Stimulated activated CD8-positive, alpha-beta memory T cell treated with anti-CD3 and anti-CD28 coated beads, Interleukin-15, amount 100 ng/mL, for 4 hours (primary cell): ENCODE measurements at places on chromosomes 7 and 10.

DNA sequence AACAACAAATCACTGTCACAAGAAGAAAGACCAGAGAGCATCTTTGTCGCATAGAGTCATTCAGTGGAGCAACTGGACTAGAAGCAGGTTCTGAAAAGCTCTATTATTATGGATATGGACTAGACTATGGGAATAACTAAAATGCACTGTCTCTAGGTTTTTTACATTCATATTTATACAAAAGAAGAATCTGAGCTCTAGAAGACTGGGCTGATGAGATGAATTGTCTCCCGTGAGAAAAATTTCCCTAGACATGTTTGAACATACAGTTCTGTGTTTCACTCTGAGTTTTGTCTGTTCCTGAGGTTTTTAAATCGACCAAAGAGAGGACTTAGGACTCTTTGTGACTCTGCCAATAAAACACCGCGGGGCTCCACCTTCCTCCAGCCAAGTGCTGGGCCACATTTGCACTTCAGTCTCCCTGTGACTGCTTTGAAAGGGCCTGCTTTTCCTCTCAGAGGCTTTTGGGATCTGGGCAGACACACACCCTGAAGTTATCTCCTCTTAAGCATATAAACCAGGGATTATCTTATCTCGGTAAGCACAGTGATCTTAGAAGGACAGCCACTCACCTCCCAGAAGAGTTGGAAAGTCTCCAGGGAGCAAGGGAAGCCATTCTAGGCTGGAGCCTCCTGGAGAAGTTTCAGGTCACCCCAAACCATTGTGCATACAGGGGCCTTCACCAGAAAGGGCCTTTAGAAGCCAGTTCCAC is 101.0 kb upstream of the JCAD start:
- no peak for DNase-seq

GRCh38 chr10:19974138-19974537 is 157.9 kb downstream of the PLXDC2 start:
- no peak for DNase-seq

GRCh38 chr7:140348161-140348849 is 50.0 kb downstream of the SLC37A3 start:
- no peak for DNase-seq

- DNase-seq = no peak
These were observed 248.8 kb upstream of the SMIM30 start for GRCh38 chr7:113367041-113367586.

DNA sequence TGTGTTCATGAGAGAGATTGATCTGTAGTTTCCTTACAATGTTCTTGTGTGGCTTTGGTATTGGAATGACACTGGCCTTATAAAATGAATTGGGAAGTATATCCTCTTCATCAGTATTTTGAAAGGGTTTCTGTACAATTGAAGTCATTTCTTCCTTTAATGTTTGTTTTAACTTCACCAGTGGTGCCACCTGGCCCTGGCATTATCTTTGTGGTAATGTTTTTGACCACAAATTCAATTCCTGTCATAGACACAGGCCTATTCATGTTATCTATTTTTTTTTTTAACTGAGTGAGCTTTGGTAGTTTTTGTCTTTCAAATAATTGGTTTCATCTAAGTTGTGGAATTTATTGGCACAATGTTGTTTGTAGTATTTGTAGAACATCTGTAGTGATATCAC is 127.7 kb downstream of the CDK14 start:
- DNase-seq = no peak
